NCI-H524 (cell line): ENCODE measurements at places on chromosomes 4 and X.

- no peak for DNase-seq
Measured at GRCh38 chr4:190020790-190021717, 6.0 kb downstream of the FRG2 start.

GRCh38 chr4:41506130-41506529, 31.8 kb upstream of the LIMCH1 start:
- DNase-seq, result no peak

DNA sequence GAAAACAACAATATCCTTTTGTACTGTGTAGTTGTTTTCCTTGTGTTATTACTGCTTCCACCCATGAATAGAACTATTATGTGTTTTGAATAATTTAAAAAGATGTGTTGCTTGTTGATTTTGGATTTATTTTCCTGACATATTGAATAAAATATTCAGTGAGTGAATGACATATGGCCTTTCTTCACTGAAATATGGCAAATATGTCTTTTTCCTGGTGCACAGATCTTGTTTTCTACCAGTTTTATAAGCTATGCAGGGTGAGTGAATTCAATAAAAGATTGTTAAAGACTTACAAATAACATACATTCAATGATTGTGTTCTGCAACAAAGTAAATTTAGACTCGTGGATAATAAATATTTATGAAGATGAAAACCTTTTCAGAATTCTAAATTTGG, 1216.3 kb upstream of the ADGRL3 start:
- no peak for DNase-seq

DNA sequence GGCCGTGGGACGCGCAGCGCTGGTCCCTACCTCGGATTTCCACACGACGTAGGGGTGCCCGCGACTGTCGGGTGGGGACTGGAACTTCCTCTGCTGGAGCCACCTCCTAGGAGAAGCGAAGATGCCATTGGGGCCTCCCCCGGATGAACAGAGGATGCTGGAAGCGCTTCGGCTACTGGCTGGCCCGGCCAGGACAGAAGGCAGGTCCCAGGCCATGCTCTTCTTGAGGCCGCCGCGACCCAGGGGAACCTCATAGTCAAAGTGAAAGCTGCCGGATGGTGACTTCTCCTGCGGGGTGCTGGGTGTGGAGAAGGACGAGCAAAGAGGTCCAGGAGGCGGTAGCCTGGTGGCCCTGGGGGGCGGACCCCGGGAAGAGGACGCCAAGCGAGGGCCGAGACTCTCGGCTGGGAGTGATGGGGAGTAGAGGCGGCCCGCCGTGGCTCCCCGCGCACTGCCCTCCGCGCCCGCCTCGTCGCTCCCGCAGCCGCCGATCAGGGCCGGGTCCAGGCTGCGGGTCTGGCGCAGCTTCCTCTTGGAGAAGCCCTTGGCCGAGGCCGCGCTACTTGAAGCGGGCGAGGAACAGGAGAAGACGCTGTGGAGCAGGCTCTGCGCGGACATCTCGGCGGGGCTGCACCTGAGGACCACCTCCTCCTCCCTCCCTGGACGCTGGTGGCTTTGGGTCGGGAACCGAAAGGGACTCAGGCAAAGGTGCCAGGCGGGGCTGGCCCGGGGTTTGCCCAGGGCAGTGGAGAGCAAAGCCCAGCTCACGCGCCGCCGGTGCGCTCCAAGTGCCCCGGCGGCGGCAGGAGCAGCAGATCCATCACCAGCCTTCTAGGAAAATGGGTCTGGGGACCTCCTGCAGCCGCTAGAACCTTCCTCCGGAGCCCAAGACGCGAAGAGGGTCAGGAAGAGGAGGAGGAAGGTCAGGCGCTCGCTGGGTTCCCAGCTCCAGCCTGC, 1.2 kb downstream of the ARHGAP6 start:
- DNase-seq, result no peak

GRCh38 chr4:123356921-123357320, 39.7 kb upstream of the SPRY1 start:
- no peak for DNase-seq

- no peak for DNase-seq
Measured at GRCh38 chr4:38734911-38735310, 47.9 kb downstream of the TLR10 start.

DNA sequence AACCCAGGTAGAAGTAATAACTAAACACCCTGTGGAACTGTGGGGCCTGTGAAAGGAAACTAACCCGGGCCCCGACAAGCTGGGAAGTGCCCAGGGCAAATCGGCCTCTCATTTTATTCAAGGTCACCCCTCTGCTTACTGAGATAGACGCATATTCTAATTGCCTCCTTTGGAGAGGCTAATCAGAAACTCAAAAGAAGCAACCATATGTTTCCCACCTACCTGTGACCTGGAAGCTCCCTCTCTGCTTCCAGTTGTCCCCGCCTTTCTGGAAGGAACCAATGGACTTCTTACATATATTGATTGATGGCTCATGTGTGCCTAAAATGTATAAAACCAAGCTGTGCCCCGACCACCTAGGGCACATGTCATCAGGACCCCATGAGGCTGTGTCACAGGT, 23.1 kb upstream of the DHRSX start:
- DNase-seq, result no peak

DNA sequence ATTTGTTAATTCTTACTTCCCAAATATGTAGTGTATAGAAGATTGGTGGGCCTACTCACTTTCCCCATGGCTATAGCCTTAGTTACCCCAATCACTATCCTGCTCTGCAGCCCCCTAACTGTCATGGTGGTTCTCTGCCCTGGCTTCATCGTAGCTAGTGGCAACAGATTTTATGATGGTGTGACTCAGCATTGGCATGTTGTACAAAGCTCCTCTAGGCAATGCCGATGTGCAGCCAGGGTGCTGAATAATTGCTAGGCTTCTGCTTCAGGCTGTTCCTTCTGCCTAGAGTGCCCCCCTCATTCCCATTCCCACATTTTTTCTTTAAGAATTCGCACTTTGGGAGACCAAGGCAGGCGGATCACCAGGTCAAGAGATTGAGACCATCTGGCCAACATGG, 35.2 kb downstream of the AFF2 start:
- DNase-seq, result no peak

GRCh38 chr4:80189956-80190677, 7.2 kb upstream of the PRDM8 start:
- peak; percentile 18 for DNase-seq

DNA sequence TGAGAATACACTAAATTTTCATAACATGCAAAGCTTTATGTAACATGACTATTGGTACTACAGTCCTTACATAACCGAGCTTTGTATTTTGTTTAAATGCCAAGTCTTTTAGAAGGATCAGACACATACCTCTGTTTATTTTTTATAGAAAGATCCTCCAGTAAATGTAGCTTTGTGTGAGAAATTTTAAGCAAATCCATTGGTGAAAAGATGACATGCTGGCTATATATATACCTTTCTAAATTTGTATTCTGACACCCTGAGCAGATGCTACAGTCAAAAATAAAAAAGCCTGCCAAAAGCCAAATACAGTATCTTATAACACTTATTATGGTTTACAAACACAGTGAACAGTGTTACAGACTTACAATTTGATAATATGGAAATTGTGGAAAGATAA, at the start of gene YIPF7:
YIPF7 (minus strand) TSS at position 201 of the 400 bp plus-strand sequence. CDS start 1,525 bp downstream, outside the sequence.
- DNase-seq, result no peak

GRCh38 chr4:96317891-96318290, 478.0 kb downstream of the PDHA2 start:
- no peak for DNase-seq

DNA sequence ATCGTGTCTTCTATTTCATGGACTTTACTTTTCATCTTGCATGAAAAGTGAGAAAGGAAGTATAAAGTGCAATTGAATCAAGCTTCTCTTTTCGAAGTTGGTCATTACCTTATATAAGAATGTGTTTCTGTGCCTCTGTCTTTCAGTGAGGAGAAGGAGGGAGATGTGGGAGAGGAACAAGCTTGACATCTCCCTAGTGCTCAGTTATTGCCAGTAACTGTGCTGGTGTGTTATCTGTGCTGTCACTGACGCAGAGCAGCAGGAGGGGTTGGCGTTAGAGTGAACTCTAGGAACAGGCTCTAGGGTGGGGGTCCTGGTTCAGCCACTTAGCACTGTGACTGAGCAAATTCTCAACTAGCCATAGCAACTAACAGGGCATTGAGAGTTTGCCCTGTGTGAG, 34.0 kb upstream of the TBC1D9 start:
- no peak for DNase-seq

DNA sequence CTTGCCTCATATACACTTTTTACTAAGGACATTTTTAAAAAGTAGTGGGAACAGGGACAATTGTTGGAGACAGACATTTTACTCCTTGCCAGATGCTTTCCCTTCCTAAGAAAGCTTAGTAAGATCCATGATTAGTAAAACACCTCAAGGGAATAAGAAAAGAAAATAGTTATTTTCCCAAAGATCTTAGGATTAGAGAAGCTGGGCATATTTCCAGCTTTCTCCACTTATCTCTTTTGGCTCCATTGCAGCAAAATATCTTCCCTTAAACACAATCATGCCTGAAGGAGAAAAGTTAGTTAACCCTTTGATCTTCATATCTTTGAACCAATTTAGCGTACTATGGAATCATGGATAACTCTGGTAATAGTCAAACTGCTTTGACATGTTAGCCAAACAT, 257.9 kb downstream of the PCDH18 start:
- no peak for DNase-seq

GRCh38 chr4:105067431-105067830, 79.2 kb upstream of the TET2 start:
- no peak for DNase-seq

- DNase-seq, result peak; percentile 62
Measured at GRCh38 chrX:48083212-48083611, 11.8 kb upstream of the ZNF630 start.

DNA sequence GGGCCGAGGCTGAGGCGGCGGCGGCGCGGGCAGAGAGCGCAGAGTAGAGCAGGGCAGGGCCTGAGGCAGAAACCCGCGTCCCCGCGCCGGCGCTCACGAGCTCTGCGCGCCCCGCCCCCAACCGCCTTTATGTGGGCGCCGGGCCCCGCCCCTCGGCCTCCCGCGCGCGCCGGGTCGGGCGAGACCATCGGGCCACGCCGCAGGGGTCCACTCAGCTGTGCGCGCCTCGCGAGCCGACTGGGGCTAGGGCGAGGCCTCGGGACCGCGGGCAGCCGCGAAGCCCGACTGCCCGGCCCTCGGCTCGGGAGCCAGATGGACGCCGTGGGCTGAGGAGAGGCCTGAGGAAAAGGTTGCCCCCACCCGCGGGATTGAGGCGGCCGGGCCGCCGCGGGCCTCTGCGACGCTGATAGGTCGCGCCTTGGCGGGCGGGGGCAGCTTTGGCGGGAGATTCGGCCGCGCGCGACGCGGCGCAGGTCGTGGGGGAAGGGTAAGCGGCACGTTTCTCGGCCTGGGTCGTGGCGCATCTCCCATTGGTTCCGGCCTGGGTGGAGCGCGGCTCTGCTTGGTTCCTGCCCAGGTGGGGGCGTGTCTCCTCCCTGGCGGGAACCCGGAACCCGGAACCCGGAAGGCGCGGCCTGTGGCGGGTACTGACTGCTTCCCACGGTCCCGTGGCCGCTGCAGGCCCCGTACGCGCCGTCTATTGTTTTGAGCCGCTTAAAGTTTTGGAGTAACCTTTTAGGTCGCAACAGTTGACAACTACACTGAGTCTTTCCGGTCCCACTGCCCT, at the start of gene SLBP:
SLBP (minus strand) TSS at position 104 of the 787 bp plus-strand sequence. CDS start 131 bp downstream, outside the sequence.
- peak; percentile 93 for DNase-seq

GRCh38 chr4:76308548-76308947, 2.0 kb downstream of the STBD1 start:
- DNase-seq, result peak; percentile 8

- DNase-seq, result no peak
Measured at GRCh38 chr4:7647600-7648543, 213.1 kb upstream of the PSAPL1 start.

DNA sequence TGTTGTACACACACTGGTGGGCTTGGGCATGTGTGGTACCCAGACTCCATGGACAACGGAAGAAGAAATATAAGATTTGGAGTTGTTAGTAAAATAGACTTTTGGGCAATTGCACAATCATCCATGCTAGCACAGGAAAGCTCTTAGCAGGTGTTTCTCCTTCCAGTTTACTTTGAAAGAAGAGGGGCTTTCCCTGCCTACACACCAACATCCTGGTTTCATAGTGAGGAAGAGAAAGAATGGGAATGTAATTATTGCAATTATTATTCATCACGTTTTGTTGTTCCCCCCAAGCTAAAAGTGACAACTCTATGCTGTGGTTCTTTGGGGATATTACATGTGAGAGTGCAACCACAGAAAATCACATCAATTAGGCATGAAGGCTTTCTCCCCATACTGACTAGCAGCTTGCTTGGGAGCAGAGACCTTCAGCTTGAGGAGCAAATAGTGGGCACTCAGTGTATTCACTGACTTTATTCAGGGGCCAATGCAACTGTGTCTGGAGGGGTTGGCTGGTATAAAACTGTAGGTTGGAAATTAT, 57.2 kb upstream of the PUDP start:
- DNase-seq, result no peak

- peak; percentile 72 for DNase-seq
Measured at GRCh38 chrX:3549411-3549911, 164.0 kb downstream of the PRKX start.

- DNase-seq, result no peak
Measured at GRCh38 chrX:42241421-42241820, 318.1 kb upstream of the CASK start.

DNA sequence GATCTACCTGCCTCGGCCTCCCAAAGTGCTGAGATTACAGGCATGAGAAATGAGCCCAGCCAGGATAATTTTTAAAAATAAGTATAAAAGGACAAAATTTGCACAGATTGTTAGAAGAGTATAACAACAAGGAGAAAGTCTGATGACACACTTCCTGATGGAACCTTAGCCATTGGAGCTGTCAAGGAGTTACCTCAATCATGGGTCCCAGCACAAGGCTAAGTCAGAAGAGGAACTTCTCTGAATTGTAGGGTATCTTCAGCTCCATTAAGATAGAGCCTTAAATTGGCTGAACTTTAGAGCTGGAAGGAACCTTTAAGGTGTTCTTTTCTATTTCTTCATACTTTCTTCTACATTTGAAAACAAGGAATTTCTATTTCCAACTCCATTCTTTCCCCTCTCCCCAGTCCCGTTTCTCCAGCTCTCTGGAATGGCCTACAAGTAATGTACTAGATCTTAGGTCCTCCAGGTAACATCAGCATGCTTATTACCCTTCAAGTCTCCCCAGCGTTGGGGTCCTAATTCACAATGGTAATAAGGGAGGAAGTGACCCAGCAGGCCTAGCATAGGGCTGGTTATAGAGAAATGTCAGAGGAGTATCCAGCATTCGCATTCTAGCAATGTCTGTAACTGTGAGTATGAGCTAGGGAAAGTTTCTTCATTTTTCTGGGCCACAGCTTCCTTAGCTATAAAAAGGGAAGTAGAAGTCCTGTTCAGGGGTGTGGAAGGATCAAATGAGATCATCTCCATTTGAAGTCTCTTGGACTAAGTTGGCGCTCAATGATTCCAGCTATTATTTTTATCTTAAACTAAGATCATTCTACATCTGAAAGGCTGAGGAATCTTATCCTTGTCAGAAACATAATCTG, 18.5 kb upstream of the RBPJ start:
- DNase-seq, result no peak

DNA sequence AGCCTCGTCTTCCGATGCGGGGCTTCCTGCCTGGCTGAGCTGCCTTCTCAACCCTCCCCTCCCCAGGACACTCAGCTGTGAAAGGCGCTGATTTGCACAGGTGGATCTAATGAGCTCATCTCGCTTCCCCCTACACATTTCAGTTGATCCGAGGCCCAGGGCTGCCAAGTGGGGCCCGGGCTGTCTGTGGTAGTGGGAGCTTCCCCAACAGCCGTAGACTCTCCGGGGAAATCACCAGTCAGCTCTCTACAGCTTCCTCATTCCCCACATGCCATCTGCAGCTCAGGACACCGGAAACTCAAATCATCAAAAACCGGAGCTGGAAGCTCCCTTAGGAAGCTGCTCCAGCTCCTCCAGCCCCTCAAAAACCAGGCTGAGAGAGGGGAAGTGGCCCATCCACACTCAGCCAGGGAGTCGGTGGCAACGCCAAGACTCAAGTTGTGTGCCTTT, 56.2 kb downstream of the SMIM20 start:
- DNase-seq, result no peak

GRCh38 chrX:118286066-118286762, 59.7 kb upstream of the WDR44 start:
- DNase-seq, result no peak
